ENCODE measurements at places on chromosomes 6 and 20.

GRCh38 chr6:9745966-9746365 lies 668.9 kb downstream of the TFAP2A start:
- DNase-seq: no peak

- DNase-seq: no peak
Measured at GRCh38 chr6:150410399-150410798, 41.6 kb downstream of the IYD start.

- peak; percentile 18 for DNase-seq
Measured at GRCh38 chr6:44012078-44012493, 115.2 kb downstream of the MRPL14 start.

DNA sequence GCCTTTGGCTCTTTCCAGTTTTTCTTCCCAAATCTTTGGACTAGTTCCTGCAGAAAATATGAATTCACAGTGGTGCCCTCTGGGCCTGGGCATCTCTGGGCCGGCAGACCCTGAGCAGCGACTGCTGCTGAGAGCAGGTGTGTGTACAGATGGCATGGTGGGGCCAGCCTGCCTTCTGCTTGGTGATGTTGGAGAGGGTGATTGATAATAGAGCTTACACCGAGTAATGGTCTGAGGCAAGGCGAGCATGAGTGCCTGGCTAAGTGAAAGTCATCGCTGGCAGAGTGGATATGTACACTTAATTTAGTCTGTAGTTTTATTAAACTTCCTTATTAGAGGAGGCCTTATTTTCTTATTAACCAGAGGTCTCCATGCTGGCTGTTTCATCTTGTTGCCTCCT lies 156.9 kb downstream of the CDKAL1 start:
- DNase-seq: no peak

- DNase-seq: peak; percentile 57
Measured at GRCh38 chr6:151095538-151096254, 144.1 kb upstream of the AKAP12 start.

- DNase-seq: no peak
Measured at GRCh38 chr6:157789861-157790260, 33.2 kb upstream of the SNX9 start.

DNA sequence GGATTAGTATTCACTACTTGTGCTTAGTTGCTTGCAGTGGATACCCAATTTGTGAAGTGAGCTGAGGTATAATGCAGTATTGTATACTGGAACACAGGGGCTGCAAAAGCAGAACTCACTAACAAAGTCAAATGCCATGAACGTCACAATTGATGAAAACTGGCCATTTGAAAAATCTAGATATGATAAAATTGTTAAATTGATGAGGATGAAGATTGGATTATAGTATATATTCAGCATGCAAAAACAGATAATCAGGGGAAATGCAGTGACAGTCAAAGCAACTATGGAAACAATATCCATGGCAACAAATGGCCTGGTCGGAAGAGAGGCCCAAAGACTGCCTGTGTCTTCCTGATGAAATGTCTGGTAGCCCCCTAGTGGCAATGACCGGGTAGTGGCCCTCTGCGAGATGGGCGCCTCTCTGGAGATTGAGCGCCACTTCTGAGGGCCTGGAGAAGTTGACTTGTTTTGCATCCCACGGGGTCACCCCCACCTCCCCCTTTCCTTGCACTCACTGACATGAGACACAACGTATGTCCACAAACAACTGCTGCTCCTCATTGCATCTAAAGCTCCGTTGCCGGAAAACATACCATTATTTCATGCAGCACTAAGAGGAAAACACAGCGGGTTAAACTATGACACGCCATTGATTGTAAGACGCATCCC lies 43.6 kb downstream of the C6orf15 start:
- no peak for DNase-seq

GRCh38 chr20:51446656-51447055 lies 95.9 kb downstream of the NFATC2 start:
- DNase-seq: no peak

DNA sequence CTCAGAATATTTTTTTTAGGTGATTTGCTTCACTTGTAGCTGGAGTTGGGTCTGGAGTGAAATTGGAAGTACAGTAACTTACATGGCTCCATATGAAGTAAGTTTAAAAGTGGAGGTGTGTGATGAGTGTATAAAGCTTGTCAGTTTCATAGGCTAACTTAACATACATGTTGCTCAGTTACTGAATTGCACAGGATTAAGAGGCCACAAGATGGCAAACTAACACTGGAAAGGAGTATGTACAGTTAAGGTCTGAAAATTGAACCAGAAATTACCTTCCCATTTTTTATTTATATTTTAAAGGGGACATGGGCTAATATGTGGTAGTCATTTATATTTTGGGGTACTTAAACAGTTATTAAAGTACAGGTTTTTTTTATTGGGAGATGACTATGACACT lies 45.3 kb upstream of the SMIM8 start:
- DNase-seq: no peak

DNA sequence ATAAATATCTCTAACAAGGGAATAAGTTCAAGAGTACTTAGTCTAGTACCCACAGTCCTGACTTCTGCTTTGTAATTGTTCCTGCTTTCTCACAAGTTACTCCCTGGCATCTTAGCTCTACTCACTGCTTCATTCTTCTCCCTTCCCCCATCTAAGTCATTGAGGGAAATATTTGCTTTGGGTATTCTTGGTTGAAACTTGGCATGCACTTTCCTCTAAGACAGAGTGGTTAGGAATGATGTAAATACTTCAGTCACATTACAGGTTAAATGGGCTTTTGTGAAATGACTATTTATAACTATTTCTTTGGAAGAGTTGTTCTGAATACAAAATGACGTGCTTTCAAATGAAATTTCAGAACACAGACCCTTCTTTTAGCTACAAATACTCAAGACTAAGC lies 67.7 kb upstream of the PLEKHG1 start:
- DNase-seq: no peak

DNA sequence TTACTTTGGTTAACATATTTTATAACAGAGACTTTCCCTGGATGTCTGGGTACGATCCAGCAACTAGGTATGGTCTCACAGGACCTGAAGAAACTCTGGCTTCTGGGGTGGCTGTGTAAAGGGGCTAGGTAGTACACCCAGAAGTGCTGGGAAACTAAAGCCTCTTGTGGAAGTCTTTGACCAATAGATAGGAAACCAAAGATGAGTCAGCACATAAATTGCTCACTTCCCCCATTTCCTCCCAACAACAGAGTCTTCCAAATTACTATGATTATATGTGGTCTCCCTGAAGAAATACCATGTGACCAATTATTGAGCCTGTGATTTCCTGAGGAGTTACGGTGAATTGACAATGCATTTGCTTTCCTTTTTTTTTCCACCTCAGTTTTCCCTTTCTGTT lies 26.8 kb upstream of the TBX18 start:
- no peak for DNase-seq

- no peak for DNase-seq
Measured at GRCh38 chr20:25257130-25257529, 9.2 kb downstream of the PYGB start.

DNA sequence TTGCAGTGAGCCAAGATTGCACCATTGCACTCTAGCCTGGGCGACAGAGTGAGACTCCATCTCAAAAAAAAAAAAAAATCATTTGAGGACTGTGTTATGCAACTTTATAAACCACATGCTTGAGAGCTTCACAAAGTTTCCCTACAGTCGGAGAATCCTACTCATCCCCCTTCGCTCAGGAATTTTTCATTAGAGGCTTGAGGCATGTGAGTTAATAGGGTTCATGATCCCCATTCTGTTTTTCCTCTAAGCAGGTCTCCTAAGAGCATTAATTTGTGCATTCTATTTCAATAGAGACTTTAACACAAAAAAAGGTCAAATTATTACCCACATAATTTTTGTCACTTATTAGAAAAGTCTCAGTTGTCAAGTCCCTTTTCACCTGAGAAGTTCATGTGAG lies 103.7 kb upstream of the SOX4 start:
- DNase-seq: no peak

GRCh38 chr6:73393278-73393677 lies 1.4 kb upstream of the DDX43 start:
- no peak for DNase-seq

DNA sequence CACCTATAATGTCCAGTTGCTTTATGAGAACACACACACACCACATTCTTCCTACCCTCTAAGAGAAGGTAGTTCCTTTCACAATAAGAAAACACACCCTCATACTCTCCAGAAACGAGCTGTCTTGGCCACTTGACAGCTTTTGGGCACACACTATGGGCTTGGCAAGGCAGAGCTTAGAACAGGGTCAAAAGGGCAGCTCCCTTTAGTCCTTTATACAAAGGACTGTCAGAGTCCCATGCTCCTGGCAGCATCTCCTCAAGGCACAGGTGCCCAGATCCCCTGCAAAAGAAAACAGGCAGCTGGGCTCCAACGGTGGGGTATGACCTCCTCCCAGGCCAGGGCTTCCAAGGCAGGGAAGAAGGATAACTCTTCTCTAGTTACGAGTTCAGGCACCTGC lies 4.9 kb upstream of the LYRM2 start:
- DNase-seq: no peak

DNA sequence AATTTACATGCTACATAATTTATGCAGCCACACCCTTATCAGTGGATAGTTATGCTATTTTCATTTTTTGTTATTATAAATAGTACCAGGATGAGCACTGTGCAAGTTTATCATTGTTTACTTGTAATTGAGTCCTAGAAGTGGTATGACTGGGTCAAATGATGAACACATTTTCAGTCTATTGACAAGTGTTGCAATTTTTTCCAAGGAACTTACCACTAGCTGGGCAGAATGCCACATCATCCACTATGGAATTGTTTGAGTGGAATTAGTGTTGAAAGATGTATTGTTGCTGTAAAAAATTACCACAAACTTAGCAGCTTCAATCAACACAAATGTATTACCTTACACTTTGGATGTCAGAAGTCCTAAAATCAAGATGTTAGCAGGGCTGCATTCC lies 38.1 kb upstream of the OPN5 start:
- no peak for DNase-seq

DNA sequence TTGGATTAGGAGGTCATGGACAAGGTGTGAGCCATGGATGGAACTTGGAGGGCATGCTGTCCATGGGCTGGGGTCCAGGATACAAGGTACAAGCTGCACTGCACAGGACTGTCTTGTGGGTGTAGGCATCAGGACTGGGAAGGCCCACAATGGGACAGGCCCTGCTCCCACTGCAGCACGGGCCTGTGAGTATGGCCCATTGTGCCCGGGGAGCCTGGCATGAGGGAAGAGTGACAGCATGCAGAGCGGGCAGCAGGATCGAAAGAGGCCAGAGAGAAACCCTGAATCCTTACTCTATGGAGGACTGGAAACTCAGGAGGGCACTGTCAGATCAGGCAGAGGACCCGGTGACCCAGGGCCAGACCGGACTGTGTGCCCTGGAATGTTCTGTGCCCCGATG lies 211.3 kb downstream of the PREX1 start:
- DNase-seq: no peak

GRCh38 chr20:44911264-44911921 lies 1.5 kb downstream of the PABPC1L start:
- no peak for DNase-seq

DNA sequence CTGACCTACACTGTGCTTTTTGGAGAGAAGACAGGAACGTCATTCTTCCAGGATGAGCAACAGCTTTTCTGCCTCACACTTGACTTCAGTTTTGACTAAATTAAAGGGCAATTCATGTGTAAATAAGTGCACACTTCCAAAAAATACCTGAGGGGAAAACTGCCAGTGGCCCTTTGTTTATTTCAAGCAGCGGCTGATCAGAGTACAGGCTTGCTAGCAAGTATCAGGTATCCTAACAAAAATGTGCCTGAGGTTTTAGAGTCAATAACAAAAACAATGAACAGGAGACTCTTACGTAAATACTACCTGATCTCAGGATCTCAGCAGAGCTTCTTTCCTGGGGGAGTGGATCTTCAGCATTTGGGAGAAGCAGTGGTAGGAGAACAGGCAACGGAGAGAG lies 12.4 kb downstream of the LY86 start:
- no peak for DNase-seq

- DNase-seq: no peak
Measured at GRCh38 chr20:17605131-17605660, 35.3 kb downstream of the DSTN start.

GRCh38 chr6:108839083-108839642 lies 9.1 kb upstream of the ARMC2 start:
- no peak for DNase-seq

GRCh38 chr6:28810659-28811053 lies 113.1 kb downstream of the TRIM27 start:
- DNase-seq: no peak

DNA sequence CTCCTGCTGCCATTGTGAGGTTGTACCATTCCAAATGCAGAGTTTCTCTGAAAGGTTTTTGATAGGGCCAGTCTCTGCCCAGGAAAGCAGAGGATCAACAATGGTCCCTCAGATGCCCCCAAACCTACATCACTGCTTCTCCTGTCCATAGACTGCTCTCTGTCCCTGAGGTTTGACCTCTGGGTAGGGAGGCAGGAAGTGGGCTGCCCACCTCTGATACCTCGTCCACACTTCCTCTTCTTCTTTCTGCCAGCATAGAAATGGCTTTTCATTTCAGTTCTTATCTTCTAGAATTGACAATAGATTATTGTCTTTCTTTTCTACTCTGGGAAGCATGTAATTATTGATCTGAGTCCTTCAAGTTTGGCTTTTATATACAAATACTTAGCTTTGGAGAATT lies 170.6 kb downstream of the TRMT11 start:
- no peak for DNase-seq

GRCh38 chr20:13101706-13102105 lies 92.9 kb downstream of the SPTLC3 start:
- no peak for DNase-seq

- DNase-seq: no peak
Measured at GRCh38 chr6:36283608-36284007, 13.7 kb downstream of the PNPLA1 start.

- DNase-seq: no peak
Measured at GRCh38 chr6:139823099-139823807, 448.8 kb upstream of the CITED2 start.

GRCh38 chr20:43744151-43744611 lies 17.4 kb upstream of the GTSF1L start:
- DNase-seq: no peak

GRCh38 chr20:30811885-30812671 lies 445.4 kb upstream of the DEFB115 start:
- DNase-seq: no peak

DNA sequence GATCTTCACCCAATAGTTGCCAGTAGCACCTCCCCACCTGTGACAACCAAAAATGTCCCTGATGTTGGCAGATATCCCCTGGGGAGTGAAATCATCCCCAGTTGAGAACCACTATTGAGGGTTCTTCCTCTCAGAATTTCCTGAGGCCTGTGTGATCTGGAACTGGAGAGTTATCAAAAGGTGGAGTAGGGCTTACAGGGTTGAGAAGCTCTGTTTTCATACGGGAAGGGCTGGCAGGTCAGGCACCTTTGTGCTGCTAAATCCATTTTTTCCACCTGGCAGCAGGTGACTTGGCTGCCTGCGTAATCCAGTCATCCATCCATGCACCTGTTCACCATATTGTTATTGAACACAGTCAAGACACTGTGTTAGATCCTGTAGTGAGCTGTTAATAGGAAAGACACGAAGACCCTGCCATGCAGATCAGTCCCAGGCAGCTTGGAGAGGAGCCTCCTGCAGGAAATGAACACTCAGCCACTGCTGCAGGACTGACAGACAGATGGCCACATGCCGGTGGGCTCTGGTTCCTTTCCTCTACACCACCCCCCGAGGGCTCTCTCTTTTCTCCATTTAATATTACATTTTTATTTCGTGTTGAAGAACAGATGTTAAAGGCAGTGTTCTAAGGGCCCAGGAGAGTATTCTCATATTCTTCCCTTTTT lies 5.4 kb downstream of the DUSP22 start:
- DNase-seq: no peak

GRCh38 chr6:11058406-11058805 lies 14.3 kb upstream of the ELOVL2 start:
- no peak for DNase-seq
